ENCODE measurements at places on chromosomes 4 and X. TPM values are rescaled to one million over a fixed set of nuclear protein-coding genes. Genes with fewer than 3 reads are reported as not detected.

GPR119 gene
- total RNA-seq, result not detected

GRIA2 gene
- not detected for total RNA-seq

DHX15 gene
- total RNA-seq, result 209 TPM

STAP1 gene
- 1.1 TPM for total RNA-seq

CTAG1A gene
- total RNA-seq, result not detected

ATP2B3 gene
- not detected for total RNA-seq

ATP8A1 gene
- total RNA-seq, result 24.4 TPM

CXorf49 gene
- total RNA-seq, result not detected

FAM184B gene
- total RNA-seq, result 0.02 TPM

MAGEA6 gene
- not detected for total RNA-seq

DGKK gene
- not detected for total RNA-seq

TMEM150C gene
- not detected for total RNA-seq

CRMP1 gene
- total RNA-seq, result not detected

XAGE2 gene
- not detected for total RNA-seq

C4orf17 gene
- total RNA-seq, result not detected

MEPE gene
- not detected for total RNA-seq

CT45A8 gene
- total RNA-seq, result not detected

SMR3B gene
- not detected for total RNA-seq

- DNase-seq, result no peak
Observed at GRCh38 chr4:65358914-65359313, 311.4 kb downstream of the EPHA5 start.

GRCh38 chr4:75940692-75941253 is at the start of gene NAAA:
TSS of gene NAAA (minus strand) at chr4:75941013. CDS start at chr4:75940949, 64 bp downstream.
- peak; percentile 86 for DNase-seq

- no peak for DNase-seq
Observed at GRCh38 chr4:9979101-9979701, 42.1 kb downstream of the SLC2A9 start.

GRCh38 chrX:30680618-30681017 is 27.4 kb downstream of the GK start:
- no peak for DNase-seq

DNA sequence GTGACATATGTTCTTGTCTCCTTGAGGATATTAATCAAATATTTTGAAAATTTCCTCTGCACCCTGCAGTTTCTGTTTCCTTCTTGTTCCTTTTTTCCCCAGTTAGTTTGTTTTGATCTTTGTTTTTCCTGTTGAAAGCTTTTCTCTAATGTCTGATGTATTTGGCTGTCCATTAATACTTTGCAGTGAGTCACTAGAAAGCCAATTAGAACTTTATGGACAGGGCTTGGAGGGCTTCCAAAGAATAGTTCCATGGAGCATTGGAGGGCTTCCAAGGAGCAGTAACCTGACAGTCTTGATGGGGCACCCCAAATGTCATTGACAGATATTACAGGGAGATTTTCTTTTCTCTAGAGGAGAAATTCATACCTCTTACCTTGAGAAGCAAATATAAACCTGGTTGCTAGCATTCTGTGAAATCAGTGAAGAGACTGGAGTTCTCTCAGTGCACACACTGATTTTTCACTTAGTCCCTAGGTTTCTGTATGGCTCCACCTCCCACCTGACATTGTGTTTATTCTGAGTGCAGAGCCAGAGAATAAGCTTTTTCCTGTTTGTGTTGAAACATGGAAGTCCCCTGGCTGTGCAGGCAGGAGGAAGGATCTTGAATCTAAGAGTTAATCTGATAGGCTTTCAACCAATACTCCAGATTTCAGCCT is 26.5 kb downstream of the SPARCL1 start:
- no peak for DNase-seq

DNA sequence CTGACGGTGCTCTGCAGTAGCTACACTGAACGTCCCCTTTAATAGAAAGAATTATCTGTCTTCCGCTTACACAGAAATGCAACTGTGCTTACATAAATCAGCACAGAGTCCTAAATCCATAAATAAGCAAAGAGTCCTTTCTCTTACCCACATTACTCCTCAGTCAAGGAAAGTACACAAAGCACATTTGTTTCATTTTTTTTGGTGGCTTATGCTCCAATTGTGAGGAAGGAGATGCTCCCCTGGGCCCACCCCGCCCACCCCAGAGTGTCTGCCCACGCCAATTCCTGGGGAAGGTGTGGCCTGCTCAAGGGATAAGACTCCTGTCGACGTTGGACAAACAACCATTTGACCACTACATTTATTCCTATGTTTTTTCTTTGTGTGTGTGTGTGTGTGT is 53.8 kb downstream of the CPLX1 start:
- no peak for DNase-seq

GRCh38 chrX:79412972-79413371 is 45.8 kb upstream of the ITM2A start:
- peak; percentile 27 for DNase-seq

DNA sequence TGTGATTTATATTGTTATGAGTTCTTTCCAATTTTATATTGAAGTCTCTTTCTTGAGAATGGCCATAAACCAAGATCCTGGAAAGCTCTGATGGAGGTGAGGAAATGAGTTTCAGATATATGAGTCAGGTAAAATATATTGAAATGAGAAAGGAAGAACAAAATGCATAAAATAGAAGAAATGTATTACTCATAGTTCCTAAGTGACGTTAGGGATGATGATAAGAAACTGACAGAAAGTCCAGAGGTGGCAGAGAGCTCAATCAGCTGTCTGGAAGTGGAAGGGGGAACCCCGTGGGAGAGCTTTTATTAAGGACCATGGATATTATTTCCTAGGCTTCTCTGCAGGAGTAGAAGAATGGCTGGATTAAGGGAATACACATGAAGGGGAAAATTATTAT is 24.6 kb downstream of the UGT2B7 start:
- no peak for DNase-seq

GRCh38 chr4:56424176-56424575 is 11.2 kb downstream of the PPAT start:
- no peak for DNase-seq

GRCh38 chr4:89661173-89661899 is 175.6 kb downstream of the SNCA start:
- DNase-seq, result no peak

DNA sequence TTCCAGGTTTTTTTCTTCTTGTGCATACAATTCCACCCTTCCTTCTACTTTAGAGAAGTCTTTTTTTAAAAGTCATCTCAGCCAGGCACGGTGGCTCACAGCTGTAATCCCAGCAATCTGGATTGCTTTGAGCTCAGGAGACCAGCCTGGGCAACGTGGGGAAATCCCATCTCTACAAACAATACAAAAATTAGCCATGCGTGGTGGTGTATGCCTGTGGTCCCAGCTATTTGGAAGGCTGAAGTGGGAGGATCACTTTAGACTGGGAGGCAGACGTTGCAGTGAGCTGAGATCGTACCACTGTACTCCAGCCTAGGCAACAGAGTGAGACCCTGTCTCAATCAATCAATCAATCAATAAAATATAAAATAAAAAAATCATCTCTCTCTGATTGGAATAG is 14.8 kb downstream of the ELOVL6 start:
- no peak for DNase-seq

DNA sequence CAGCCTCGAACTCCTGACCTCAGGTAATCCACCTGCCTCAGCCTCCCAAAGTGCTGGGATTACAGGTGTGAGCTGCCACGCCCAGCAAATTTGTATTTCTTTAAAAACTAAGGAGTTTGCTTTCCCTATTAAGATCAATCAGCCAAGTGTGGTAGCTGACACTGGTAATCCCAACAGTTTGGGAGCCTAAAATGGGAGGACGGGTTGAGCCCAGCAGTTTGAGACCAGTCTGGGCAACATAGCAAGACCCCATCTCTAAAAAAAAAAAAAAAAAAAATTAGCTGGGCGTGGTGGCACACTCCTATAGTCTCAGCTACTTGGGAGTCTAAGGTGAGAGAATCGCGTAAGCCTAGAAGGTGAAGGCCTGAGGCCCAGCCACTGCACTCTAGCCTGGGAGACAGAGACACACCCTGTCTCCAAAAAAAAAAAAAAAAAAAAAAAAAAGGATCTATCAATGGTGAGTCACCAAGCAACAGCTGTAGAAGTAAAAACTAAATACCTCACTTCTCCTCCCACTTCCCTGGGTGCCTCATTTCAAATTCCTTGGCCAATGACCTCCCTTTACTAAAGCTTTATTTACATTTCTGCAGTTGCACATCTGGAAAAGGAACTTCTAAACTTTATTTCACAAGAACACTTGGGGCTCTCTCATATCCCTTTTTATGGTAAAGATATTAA is 54.5 kb downstream of the LDB2 start:
- DNase-seq, result no peak

DNA sequence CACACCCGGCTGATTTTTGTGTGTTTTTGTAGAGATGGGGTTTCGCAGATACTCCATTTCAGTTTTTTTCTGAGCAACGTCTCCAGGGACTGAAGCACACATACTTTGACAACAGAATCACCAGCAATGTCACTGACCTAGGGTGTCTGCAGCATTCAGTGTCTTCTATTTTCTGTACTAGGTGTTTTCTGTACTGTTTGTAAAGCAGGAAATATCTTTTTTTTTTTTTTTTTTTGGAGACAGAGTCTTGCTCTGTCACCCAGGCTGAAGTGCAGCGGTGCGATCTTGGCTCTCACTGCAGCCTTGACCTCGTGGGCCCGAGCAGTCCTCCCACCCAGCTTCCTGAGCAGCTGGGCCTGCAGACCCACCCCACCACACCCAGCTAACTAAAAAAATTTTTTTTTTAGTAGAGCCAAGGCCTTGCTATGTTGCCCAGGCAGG is 8.9 kb downstream of the ADD1 start:
- DNase-seq, result peak; percentile 24

GRCh38 chr4:18198653-18199052 is 177.1 kb upstream of the LCORL start:
- DNase-seq, result no peak

- no peak for DNase-seq
Observed at GRCh38 chrX:29257521-29257920, 670.3 kb downstream of the IL1RAPL1 start.

GRCh38 chrX:140500441-140500840 is 4.4 kb downstream of the SOX3 start:
- DNase-seq, result no peak

DNA sequence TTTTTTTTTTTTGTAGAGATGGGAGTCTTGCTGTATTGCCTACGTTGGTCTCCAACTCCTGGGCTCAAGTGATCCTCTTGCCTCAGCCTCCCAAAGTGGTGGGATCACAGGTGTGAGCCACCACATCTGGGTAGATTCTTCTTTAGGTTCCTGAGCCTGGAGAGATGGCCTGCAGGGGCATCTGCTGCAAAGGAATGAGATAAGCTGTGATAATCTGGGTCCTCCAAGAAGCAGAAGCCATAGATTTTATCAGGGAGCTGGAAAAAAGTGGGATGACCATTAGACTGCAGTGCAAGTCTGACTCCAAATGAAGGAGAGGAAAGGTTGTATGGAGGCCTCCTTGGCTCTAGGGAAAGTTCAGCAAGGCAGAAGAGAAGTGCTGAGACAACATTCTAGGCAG is 19.0 kb upstream of the ACSL1 start:
- DNase-seq, result no peak

GRCh38 chr4:155906554-155907247 is 3.2 kb downstream of the TDO2 start:
- no peak for DNase-seq

- DNase-seq, result no peak
Observed at GRCh38 chr4:106314960-106315359, 1.0 kb downstream of the TBCK start.

DNA sequence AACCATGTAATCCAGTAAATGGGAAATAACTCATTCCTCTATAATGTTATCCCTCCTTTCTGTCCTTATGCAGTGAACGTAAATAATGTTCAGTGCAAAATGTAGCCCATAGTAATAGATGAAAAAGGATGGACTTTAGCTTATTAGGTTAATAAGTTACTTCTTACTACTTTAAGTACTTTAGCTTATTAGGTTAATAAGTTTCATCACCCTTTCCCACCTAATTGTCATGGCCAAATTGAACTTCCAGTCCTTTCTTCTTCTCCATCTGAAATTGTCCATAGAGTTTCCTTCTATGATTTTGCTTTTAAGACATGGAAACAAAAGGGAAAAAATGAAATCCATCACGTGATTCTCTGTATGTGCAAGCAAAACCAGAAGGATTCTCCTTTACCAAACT is 15.2 kb upstream of the TMEM165 start:
- no peak for DNase-seq

GRCh38 chr4:28360681-28361080 is 1500.0 kb downstream of the STIM2 start:
- no peak for DNase-seq

DNA sequence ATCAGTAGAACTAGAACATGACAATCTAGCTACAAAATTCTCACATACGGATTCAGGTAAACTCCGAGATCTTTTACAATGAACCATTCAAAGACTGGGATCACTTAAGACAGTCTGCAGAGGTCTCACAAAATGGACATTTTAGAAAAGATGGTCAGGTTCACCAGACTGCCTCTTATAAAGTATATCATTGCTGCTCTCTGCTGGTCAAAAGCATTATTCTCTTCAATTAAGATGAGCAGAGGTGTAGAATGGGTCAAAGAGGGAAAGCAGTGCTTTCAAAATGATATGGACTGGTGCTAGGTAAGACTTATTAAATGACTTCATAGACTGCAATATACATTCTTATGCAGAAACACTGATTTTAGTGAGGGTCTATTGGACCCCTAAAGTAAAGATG is 434.7 kb downstream of the PACRGL start:
- DNase-seq, result no peak

- DNase-seq, result no peak
Observed at GRCh38 chrX:115178473-115178872, 10.7 kb upstream of the RBMXL3 start.

DNA sequence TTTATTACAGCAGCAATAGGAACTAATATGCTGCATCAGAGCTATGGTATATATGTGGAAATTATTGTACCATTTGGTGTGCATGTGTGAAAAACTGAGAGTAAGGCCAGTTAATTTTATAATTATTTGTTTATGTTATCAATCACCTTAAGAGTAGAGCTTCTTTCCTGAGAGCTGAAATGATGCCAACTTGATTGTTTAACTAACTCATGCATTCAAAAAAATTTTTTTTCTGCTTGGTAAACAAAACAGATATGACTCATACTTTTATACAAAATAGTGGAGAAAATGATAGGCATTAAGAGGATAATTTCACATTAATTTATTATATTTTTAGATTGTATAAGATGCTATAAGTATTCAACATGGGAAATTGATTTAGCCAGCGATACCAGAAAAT is 622.7 kb downstream of the RAPGEF2 start:
- DNase-seq, result no peak

GRCh38 chr4:48370260-48371134 is 29.2 kb downstream of the SLAIN2 start:
- no peak for DNase-seq

DNA sequence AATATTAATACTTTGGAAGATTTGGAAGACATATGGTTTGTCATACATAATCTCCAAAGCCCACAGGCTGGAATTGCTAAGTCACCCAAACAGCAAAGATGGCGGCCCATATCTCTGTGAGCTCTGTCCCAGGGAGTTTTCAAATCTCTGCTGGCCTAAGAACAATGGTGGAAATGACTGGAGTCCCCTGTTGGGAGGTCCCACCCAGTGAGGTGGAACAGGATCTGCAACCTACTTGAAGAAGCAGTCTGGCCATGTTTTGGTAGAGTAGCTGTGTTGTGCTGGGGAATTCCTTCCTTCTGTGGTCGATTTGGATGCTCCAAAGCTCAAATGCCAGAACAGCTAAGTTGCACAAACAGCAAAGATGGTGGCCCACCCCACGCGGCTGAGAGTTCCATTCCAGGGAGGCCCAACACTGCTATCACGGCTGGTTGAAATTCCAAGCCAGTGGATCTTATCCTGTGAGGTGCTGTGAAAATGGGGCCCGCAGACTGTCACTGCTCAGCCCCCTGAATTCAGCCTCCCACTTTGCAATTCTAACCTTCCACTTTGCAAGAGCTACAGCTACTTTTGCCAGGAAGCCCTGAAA is 3.2 kb upstream of the UGT2B7 start:
- DNase-seq, result no peak
